ENCODE measurements at places on chromosomes 1 and 21.

DNA sequence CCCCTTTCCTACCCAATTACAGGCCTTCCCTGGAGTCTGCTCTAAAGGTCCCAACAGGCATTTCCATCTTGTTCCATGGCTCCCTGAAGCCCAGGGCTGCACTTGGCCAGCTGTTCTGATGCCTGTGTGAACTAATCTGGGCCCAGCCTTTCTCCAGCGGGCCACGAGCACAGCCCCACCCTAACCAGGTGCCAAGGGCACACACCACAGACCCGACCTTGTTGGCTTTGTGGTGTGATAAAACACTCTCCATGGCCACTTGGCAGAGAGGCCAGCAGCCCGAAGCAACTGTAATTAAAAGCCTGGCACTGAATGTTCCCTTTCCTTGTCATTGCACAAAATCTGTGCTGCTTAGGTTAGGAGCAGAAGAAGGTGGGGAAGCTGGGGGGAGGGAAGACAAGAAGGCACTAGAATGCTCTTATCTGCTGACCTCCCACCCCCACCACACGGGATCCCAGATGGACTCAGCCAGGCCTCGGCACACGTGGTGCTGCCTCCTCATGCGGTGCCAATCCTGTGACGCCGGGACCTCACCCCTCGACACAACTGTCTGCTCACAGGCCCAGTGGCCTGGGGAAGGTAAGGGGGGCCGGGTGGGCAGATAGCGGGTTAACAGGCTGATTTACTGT is 9.9 kb downstream of the HCRTR1 start:
- ATAC-seq: no peak

DNA sequence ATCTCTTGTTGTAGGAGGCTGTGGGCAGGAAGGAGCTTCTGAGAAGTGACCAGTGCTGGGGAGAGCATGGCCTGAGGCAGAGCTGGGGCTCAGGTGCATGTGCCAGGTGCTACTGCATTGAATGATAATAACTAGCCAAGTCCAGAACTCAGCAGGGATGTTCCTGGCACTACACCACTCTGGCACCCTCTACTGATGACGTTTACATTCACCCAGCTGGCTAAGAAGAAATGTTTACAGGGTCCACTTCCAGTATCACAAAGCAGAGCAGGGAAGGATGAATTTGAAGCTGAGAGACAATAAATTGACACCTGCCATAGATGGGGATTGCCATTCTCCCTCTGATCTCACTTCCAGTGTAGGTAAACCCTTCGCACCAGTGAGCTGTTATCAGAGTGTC is 411.8 kb downstream of the SETD4 start:
- ATAC-seq: no peak

DNA sequence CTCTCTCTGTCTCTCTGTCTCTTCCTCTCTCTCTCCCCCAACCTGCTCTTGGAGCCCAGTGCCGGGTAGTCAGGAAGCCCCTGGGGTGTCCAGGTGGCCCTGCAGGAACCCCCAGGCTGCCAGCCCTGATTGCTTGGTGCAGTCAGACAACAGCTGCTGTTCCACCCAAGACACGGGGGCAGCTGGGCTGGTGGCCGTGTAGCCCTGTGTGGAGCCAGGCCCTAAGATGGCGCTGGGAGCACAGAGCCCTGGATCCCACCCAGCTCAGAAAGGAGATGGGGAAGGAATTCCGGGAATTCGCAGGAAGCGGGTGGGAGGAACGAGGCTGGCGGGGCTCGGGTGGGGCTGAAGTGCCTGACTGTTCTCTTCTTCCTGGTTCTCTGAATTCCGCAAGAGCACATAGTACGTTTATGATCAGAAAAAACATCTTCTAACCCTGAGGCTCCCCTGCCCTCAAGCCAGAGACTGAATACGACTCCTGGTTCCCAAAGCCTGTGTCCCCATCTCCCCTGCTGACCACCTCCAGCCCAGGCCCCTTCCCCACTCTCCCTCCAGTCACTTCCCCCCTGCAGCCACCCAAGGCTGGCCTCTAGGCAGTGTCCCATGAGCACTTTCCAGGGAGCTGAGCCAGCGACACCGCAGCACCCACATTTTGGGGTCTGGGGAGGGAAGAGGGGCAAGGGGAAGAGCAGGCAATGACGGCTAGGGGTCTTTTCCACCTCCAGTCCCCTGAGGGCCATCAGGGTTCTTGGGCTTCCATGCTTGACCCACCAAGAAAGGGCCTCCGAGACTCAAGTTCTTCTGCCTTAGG is 55.0 kb downstream of the WNT9A start:
- ATAC-seq: no peak

DNA sequence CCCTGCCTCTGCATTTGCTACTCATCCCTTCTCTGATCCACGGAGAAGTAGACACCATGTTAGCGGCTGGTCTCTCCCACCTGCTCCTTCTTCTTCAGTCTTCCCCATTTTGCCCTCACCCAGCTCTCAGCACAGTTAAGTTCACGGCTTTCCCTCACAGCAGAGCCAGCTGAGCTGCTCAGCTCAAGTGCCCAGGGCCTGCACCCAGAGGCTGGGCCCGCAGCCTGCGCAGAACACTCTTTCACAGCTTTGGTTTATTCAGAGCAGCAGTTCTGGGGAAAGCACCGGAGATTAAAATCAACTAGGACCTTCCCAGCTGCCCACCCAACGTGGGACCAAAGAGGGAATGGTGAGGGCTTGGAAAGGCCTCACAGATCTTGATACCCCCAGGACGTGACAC is 38.3 kb upstream of the RGS16 start:
- ATAC-seq: no peak

DNA sequence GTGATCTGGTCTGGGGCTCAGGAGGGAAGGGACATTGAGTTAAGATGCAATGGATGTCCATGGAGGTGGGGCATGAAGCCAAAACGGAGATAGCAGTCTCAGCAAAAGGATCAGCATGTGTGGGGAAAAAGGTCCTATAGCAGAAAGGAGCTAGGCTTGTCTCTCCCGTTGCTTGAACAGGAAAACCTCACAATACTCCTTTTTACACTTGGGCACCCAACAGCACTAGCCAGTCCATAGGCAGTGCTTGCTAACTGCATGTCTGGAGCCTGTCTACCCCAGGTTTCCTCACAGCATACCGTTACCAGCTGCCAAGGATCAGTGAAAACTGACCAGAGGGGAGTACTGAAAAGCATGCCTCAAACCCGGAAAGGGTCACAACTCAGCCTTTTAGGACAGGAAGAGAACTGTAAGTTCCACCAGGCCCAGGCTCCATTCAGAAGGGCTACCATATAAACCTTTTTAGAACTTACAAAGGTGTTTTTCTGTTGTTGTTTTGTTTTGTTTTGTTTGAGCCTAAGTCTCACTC is 78.6 kb downstream of the JAK1 start:
- no peak for ATAC-seq

DNA sequence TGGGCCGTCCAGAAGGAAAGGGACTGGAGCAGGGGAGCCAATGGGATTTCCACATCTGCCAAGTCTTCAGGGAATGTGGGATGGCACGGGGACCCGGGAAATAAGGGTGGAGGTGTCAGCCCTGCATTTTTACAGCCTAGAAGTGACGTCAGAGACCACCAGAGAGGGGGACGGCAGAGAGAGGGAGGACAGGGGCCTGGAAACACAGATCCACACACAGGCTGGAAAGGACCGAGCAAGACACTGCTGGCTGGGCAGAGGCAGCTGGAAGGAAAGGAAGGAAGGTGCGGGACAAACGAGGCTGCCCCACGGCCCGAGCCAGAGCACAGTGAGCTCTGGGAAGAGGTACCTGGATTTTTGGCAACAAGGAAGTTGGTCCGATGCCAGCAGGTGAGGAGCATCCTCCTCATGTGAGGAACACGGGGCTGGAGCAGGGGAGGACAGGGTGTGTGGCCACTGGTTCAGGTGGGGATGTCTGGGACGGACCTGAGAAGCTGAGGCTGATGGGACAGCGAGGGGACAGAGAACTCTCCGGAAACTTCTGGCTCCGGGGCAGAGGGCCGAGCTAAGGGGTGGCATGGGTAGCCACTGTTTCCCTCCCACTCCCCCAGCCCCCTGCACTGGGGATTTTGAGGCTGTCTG is 138.3 kb downstream of the PGBD5 start:
- ATAC-seq: no peak

GRCh38 chr1:91476533-91477217 is 24.0 kb upstream of the CDC7 start:
- no peak for ATAC-seq

GRCh38 chr1:236429715-236430274 is 35.7 kb downstream of the EDARADD start:
- ATAC-seq: no peak

DNA sequence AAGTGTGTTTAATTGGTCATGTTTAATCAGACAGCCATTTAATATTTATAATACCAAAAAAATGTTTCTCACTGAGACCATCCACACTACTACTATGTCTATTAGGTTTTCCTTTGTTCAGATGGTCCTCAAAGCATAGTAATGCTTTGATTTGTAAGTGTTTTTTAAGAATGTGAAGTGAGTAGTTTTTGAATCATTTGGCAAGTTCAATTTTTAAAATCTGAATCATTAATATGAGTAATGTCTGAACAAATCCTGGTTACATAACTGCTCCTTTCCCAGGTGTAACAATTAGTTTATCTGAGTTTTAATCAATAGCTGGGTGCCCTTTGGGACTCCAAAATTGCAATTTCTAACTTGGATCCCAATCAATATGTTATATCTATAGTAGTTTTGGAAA is 23.5 kb upstream of the RPL5 start:
- no peak for ATAC-seq

GRCh38 chr21:33360881-33361602 is 36.3 kb downstream of the IFNAR1 start:
- ATAC-seq: peak; percentile 88

DNA sequence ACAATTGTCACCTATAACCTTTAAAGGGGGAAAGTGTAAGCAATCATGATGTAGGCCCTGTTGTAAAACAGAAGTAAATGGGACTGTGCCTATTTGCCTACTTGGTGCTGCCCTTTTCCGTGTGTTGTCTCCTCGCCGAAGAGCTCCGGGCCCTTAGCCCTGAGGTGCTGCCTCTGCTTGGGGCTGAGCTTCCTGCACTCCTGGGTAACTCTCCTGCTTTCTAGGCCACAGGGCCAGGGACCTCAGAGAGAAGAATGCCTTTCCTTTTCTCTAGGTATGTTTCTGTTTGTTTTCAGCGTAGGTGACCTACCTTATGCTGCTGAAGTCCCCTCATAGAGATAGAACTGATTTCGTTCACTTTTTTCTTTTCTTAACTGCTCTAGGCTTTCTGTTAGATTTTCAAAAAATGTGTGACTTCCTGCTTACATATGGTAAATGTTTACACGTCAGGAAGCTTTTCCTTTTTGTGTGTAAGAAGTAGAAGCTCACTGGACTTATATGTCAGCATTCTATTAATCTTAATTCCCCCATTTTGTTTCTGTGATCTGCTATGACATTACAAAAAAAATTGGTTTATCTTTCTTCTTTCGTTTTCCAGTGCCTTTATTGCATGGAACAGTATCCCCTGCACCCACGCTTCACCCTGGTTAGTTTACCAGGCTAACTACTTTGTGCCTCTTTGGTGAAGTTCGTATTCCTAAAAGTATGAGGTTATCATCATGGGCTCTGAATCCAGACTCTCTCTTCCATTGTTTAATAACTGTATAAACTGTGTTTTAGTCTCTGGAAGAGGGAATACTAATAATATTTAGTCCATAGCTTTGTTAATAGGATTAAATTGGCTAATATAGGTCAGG is 61.7 kb downstream of the ITSN1 start:
- no peak for ATAC-seq

GRCh38 chr1:100927276-100927675 is 31.4 kb downstream of the SLC30A7 start:
- ATAC-seq: peak; percentile 54

DNA sequence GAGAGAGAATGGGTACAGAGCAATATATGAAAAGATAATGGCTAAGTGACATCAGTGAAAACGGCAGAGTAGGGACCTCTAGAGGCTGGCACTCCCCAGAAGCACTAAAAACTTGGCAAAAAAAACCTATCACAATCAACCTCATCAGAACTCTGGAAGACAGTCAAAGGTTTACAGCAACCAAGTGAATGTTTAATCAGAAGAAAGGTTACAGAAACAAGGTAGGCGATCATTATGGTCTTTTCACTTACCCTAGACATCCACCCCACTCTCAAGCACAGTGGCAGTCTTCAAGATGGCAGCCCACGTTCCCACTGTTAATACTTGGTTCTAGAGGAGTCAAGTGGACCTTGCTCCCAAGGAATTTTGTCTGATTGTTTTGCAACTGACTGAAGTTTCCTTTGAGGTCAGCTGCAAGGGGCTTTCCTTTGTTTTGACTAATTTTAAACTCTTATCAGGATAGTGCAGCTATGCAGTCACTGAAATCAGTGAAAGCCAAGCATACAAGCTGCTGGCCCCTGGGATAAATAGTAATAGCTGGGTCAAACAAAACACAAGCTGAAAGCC is 7.2 kb downstream of the KIFAP3 start:
- ATAC-seq: no peak

GRCh38 chr1:84259376-84259775 is 42.1 kb upstream of the SAMD13 start:
- ATAC-seq: no peak

DNA sequence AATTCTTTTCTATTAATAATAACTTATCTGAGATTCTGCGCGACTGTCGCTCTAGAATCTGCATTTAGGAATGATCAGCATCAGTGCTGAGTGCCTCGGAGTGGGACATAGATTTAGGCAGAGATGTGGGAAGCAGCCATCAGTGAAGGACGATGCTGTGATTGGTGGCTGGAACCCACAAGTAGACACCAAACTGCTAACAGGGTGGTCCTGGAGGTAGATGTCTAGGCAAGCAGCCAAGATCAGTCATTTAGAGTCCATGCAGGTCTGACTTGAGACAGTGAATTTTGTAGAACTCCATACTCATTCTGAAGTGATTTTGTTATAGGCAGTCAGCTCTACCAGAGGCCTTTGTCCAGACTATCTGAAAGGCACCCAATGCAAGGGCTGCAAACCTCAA is 51.8 kb upstream of the LYST start:
- no peak for ATAC-seq

- ATAC-seq: no peak
Measured at GRCh38 chr1:178916448-178917174, 45.7 kb upstream of the ANGPTL1 start.

GRCh38 chr1:93155335-93155734 is 24.9 kb downstream of the TMED5 start:
- no peak for ATAC-seq

DNA sequence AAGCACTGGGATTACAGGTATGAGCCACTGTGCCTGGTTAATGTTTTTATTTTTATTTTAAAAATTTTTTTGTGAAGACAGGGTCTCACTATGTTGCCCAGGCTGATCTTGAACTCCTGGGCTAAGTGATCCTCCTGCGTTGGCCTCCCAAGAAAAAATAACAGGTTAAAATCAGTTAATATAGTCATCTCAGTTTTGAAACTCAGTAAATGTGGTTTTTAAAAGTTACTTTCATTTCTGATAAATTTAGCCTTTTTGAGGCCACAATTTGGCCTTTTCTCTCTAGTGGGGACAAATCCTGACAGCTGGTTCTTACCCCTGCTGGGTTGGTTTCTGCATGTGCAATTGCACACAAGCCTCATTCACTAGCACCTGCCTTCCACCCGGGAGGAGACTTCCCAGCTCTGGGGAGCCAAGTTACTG is 13.3 kb downstream of the PMF1 start:
- peak; percentile 81 for ATAC-seq

- peak; percentile 59 for ATAC-seq
Measured at GRCh38 chr1:94805912-94806311, 14.2 kb upstream of the SLC44A3 start.

Measured in stimulated activated memory B cell treated with anti-CD40 and anti-IgM and Interleukin-4, amounts not matched to agents 10 μg/mL and 1 μg/mL and 100 μg/mL, for 72 hours (primary cell).